ENCODE measurements at places on chromosomes 3 and 15.

GRCh38 chr15:85008474-85009260 is 27.0 kb downstream of the PDE8A start:
- DNase-seq = no peak

DNA sequence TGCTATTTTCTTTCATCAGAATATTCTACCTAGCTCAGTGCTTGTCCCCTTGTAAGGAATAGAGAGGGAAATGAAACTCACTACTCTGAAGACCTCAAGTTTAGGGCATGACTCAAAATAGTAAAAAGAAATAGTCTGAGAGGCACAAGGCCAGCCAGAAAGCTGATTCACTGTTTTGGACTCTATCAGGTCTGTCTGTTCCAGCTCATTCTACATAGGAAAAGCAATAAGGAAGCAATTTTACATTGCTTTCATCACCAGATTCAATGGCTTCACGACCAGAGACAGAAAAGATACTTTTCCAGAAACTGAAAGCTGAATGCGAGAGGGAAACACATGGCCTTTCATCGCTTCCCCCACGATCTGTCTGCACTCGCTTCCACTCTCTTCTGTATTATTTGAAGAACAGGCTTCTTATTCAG is 276.0 kb downstream of the GBE1 start:
- no peak for DNase-seq

- no peak for DNase-seq
Measured at GRCh38 chr15:28153492-28154119, 54.5 kb upstream of the OCA2 start.

DNA sequence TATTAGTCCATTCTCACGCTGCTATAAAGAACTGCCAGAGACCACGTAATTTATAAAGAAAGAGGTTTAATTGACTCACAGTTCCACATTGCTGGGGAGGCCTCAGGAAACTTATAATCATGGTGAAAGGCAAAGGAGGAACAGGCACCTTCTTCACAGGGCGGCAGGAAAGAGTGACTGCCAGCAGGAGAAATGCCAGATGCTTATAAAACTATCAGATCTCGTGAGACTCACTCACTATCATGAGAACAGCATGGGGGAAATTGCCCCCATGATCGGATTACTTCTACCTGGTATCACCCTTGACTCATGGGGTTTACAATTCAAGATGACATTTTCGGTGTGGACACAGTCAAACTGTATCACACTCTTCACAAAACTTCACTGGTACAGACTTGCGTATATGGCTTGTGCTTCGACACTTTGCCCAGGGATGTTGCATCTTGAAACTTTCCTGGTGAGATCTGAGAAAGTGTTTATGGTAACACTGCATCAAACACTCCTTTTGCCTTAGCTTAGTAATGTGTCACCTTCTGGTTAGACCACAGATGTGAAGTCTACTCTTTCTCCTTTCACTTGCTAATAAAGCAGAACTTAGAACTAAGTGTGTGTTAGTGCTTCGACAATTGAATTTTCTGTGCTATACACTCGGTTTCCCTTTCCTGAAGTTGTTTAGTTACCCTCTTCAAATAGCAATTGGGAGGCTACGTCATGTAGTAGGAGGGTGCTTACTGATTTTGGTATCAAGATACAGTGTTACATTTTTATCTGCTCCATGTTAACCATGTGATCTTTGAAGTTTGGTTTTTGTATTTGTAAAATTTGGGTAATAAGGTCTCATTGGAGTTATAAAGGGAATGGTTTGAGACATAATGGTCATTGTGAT is 185.7 kb downstream of the LPP start:
- no peak for DNase-seq
